ENCODE measurements at places on chromosomes 12 and 14.

- DNase-seq, result peak; percentile 33
Measured at GRCh38 chr12:67424784-67425183, 155.6 kb downstream of the CAND1 start.

GRCh38 chr12:53174881-53175491 is 5.5 kb upstream of the ZNF740 start:
- peak; percentile 38 for DNase-seq

DNA sequence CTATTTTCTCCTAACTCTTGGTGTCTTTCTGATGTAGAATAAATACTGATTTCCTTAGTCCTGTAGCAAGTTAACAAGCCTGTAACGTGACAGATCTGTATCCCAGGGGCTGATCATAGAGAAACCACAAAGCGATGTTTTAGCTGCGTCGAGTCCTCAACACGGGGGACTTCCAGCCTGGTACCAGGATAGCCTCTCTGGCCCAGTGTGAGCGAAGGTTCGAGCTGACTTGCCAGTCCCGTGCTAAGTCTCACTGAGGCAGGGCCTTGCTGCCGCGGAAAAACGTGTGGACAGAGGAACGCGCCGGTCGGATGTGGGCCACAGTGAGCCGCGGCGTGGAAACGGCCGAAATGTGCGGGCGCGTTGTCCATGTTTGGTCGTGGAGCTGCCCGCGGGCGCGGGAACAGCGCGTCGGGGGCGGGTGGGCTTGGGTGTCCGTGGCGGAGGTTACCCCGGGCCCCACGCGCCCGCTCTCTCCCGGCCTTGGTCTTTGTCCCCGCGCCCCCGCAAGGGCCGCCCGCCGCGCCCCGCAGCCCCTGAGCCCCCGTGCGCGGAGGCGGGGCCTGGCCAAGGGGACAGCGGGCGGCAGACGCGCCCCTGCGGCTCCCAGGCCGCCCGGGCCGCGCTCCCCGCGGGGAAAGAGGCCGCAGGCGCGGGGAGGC is 531 bp upstream of the EML1 start:
- DNase-seq, result no peak

- DNase-seq, result no peak
Measured at GRCh38 chr12:128190614-128191013, 76.4 kb upstream of the TMEM132C start.

- DNase-seq, result no peak
Measured at GRCh38 chr14:50092006-50092555, 24.3 kb downstream of the VCPKMT start.

DNA sequence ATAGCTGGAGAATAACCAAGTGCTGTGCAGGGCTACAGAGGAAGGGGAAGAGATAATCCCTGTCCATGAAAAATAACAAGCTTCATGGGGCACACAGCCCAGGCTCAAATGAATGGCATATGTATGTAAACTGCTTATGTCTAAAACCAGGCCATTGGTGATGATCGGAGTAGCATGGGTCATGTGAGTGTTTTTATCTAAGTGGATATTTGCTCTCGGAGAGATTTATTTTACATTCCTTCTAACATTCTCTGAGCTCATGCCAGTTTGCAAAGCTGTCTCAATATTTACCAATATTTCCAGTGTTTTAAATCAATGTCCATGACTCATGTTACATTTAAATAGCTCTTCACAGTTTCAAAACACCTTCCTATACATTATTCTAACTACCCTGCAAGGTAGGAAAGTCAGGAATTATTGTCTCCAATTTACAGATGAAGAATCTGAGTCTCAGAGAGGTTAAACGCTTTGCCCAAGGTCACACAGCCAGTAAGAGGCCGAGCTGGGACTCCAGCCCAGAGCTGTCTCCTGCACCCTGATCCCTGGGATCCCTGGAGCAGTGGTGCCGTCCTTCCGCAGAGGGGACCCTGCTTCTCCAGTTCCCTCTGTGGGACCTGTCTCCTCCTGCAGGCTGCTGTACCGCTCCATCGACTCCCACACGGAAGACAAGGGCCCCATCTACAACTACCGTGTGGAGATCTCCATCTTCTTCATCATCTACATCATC is 186.7 kb upstream of the FKBP4 start:
- no peak for DNase-seq

- no peak for DNase-seq
Measured at GRCh38 chr12:66240096-66240820, 51.2 kb downstream of the IRAK3 start.

DNA sequence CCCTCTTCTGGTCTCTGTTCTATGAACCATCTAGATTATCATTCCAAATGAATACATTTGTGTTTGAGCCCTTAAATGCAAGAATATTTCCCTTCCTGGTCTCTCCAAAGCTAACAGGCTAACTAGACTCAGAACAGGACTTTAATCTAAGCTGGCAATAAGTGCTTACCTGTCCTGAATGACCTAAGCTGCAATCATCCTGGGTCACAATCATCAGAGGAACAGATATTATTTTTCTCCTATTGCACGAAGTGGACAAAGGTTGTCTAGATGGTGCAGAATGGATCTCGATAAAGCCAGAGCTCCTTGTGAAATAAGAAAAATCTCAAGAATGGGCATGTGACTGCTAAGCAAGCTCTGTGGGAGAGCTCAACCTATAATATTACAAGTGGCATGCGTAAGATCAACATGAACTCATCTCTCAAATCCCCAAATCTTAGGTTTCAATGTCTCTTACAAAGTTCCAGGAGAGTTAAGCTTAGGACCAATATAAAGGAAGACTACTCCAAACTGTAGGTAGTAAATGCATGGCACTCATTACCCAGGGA is 10.6 kb upstream of the NUMB start:
- no peak for DNase-seq

DNA sequence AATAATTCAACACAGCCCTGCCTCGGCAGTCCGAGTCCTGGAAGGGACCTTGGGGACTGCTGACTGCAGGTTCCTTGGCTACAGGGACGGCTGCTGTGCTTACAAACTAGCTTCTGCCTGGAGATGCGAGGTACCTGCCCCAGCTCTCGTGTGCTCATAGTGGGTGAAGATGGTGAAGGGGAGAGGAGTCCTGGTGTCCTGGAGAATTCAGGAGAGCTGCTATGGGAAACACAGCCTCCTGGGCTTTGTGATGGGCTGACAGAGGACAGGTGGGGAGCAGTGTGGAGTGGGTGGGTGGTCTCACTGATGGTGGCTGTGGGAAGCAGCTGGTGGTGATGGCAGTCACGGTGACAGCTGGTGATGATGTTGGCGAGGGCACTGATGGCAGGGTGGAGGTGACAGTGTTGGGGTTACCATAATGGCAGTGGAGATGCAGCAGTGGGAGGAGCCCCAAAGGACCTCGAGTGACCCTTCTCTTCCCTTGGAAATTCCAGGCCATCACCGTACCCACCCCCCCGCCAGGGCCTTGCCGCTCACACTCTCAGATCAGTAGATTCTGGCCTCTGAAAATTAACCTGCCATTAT is 32.8 kb downstream of the HVCN1 start:
- DNase-seq, result no peak

DNA sequence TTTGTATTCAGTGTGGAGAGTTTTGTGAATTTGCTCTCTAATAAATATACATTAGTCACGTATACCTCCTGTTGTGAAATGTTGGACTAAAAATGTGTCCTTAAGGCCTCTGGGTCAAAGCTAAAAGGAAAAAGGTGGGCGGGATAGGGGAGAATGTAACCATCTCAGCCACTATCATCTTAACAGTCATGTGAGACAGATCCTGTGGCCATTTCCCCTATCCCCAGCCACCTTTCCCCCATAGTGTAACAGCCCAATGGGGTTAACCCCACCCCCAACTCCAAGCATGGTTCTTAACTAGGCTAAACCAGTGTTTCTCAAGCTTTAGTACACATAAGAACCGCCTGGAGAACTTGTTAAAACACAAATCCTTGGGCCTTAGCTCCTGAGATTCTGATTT is 6.5 kb upstream of the ITPR2 start:
- no peak for DNase-seq
